Myocyte (in vitro differentiated cells): ENCODE measurements at places on chromosomes 2 and 18.

- DNase-seq: no peak
Measured at GRCh38 chr2:189662669-189663226, 1.5 kb downstream of the ASNSD1 start.

GRCh38 chr2:13543550-13543949 lies 826.8 kb downstream of the TRIB2 start:
- DNase-seq: no peak

DNA sequence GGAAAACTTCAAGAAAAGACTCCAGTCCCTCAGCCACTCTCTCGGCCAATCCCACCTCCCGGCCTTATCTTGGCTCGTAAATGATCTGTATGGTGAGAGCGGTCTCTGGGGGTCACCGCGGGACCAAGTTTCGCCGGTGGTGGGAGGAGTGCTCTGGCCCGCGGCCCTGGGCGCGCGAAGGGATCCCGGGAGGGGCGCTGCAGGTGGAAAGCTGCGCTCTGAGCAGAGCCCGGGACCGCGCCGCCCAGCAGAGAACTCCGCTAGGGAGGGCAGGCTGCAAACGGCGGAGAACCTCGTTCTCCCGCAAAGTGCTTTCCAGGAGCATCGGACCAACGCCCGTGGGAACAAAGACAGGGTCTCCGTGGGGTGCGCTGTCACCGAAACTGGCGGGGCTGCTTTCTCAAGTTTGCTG lies 622 bp downstream of the LRP2 start:
- peak; percentile 3 for DNase-seq

DNA sequence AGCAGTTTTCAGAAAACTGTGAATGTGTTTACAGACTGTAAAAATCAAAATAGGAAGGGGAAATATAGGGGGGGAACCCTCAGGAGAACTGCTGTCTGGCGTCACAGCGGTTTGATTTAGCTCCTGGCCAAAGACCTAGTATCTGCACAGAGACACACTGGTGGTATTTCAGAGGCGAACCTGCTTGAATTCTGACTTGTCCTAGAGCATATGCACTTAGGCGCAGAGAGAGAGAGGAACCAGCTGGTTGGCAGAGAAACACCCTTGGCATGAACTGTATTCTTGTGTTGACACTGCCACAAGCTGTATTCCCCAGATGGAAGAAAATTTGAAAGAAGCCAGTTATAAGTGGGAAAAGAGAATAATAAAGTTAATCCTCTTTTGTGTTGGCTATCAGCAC lies 506.5 kb upstream of the NRP2 start:
- DNase-seq: no peak

- DNase-seq: no peak
Measured at GRCh38 chr2:37666772-37667171, 4.7 kb downstream of the CDC42EP3 start.

DNA sequence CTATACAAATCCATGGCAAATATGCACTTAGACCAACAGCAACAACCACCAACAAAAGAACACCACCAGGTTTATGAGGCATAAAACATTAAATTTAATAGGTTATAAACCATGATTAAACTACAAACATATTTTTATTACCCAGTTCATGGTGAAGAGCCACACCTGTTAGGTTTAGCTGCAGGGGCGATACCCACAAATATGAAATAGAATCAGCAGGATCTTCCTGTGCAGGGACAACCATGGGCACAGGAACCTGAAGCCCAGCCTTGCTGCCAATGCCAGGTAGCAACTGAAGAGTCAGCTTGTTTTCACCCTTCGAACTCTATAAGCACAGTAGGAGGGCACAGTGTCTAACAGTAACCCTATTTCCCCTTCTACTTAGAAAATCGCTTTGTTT lies 675.0 kb downstream of the SATB2 start:
- no peak for DNase-seq

- no peak for DNase-seq
Measured at GRCh38 chr2:109177635-109178034, 48.6 kb downstream of the SH3RF3 start.

DNA sequence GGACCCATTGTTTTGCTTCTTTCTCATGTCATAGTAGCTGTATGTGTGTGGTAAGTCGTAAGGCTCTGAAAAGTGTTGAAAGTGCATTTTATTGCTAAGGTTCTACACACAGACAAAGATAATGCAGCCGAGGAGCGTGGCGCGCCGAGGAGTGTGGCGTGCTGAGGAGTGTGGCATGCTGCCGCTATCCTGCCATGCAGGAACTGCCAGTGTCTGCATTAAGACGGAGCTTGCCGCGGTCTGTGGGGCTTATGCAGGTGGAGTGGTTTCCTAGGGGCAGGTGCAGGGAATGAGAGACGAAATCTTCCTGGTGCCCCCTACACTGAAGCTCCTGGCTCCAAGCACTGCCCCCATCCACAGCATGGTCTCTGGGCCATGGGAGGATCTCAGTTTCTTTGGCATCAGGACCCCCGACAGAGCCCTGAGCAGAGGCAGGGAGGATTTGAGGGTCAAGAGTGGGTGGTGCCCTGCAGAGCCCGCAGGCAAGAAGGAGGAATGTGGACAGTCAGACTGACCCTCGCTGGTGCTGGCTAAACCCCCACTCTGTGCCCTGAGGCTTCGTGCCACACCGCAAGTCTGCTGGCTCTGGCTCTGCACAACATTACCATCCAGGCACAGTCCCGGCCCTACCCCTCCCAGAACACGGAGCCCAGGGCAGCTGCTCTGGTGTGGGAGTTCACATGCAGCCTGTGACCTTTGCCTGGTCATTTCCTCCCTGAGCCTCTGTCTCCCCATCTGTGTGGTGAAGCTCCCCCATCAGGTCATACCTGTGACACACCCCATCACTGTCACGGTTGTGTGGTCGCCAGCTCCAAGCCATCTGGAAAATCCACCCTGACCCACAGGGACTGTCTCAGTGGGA lies 3.2 kb downstream of the SNED1 start:
- no peak for DNase-seq

DNA sequence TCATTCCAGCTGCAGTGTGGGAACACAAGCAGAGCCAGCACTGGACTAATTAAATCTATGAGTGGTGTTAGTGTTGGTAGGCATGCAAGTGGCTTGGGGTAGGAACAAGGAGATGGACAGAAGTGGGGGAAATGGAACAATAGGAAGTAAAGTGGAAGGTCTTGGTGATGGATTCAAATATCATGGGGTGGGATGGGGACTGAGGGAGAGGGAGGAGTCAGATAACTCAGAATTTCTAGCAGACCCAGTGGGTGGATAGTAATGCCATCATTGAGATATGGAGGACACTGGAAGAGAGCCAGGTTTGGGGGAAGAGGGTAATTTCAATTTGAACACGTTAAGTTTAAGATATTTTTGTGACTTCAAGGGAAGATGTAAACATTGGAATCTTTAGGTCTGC lies 2.9 kb upstream of the LNPK start:
- DNase-seq: no peak

GRCh38 chr18:46283268-46283667 lies 179.1 kb downstream of the HAUS1 start:
- no peak for DNase-seq

DNA sequence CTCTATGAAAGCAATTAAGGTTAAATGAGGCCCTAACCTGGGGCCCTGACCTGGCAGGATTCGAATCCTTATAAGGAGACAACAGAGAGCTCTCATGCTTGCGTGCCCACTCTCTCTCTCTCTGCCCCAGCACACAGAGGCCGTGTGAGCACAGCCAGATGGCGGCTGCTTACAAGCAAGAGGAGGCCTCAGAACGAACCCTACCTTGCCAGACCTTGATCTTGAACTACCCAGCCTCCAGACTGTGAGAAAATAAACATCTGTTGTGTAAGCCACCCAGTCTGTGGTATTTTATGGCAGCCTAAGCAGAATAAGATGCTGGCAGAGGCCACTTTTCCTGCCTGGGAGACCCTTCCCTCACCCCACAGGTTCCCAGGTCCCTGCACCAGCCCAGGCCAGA lies 5.2 kb upstream of the UBE2F start:
- DNase-seq: no peak

GRCh38 chr2:8509621-8510020 lies 172.2 kb upstream of the ID2 start:
- no peak for DNase-seq

DNA sequence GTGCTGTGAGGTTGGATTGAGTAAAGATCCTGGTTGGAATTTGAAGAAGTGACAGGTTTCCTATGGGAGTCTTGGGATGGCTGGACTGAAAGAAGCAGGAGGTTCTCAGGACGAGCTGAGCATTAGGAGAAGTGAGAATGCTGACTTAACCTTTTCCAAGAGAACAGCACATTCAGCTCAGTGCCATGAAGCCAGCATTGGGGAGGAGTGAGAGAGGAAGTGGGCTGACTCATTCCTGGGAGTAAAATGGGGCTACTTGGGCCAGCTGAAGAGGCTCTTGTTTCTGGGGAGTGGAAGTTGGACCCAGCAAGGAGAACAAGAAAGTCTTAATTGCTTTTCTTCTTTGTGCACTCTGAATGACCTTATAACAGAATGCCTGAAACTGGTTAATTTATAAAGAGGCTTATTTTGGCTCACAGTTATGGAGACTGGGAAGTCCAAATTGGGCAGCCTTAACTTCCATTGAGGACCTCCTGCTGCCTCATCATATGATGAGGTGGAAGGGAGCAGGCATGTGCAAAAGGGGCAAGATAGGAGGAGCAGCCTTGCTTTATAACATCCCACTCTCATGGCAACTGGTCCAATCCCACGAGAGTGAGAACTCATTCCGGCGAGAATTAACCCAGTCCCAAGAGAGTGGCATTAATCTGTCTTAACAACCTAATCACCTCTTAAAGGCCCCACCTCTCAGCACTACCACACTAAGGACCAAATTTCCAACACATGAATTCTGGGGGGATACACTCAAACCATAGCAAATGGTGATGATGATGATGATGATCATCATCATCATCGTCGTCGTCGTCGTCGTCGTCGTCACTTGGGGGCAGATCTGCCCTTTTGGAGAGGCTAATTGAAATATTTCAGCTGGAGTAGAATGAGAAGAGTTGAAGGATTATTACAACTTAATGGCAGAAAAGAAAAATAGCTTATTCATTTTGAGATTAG lies 26.1 kb downstream of the DGUOK start:
- DNase-seq: no peak

DNA sequence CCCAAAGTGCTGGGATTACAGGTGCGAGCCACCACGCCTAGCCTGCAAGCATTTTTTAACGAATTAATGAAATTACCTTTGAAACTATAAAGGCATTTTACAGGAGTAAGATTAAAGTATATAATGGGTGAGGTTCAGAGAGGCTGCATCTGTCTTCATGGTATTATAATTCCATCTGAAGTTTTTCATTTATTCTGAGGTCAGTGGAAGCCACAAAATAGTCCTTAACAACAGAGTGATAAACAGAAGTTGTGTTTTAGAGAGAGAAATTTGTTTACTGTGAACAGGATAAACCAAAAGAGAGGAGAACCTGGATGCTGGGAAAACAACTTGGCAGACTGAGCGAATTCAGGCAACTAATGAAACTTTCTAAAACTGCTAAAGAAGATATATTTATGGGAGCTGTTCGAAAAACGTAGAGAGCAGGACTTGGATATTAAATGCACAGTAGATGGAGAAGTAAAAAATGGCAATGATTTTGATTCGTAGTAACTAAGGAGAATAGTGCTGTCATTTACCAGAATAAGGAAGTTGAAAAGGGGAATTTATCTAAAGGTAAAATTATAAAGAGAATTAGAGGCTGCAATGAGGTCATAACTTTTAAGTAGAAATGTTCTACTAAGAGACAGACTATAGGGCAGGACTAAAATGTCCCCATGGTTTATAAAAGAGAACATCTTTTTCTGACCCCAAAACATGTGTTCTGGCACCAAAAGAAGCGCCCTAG lies 37.9 kb upstream of the ITGA4 start:
- no peak for DNase-seq

DNA sequence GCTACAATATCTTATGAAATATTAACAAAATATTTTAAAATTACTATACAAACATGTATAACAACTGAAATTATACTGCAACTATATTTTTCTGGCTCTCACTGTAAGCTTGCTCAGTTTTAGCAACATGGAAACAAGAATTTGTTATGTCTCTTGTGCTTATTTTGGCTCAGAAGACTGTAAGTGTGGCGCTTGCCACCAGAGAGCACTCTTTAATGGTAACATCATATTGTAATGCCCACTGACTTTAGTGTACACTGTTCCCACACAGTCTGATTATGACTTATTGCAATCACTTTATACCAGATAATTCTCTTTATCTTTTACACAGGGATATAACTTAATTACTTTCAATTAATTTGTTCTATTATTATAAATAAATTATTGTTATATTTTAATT lies 1500.6 kb upstream of the TMEFF2 start:
- DNase-seq: peak; percentile 67

- no peak for DNase-seq
Measured at GRCh38 chr2:208093128-208093527, 31.2 kb downstream of the CRYGD start.

GRCh38 chr2:42095923-42096408 lies 48.1 kb downstream of the PKDCC start:
- peak; percentile 75 for DNase-seq

DNA sequence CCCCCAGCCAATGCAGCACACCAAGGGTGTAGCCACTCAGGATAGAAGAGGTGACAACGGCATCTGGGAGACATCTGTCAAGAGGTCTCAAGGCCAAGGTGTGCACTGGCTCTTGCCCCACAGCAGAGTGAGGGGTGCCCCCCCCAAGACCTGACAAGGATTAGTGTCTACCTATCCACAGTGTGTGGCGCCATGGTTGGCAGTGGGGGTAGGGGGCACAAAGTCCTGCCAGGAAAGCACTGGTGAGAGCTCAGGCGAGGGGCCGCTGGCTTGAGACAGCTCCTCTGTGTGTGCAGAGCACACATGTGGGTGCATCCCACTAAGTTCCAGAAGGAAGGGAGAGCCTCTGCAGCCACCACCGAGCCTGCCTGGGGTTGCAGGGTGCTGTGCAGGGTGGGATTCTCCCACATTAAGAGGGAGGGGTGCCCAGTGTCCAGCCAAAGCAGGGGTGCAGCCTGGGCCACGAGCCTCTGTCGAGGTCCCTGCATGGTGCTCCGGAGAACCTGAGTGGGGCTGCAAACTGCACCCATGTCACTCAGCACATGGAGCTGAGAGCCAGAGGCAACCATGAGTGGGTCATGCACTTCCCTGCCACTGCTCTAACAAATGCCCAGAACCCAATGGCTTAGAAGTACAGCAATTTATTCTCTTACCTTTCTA lies 311.2 kb upstream of the HDAC4 start:
- no peak for DNase-seq

- DNase-seq: peak; percentile 60
Measured at GRCh38 chr2:121104721-121105141, 180.3 kb downstream of the TFCP2L1 start.

DNA sequence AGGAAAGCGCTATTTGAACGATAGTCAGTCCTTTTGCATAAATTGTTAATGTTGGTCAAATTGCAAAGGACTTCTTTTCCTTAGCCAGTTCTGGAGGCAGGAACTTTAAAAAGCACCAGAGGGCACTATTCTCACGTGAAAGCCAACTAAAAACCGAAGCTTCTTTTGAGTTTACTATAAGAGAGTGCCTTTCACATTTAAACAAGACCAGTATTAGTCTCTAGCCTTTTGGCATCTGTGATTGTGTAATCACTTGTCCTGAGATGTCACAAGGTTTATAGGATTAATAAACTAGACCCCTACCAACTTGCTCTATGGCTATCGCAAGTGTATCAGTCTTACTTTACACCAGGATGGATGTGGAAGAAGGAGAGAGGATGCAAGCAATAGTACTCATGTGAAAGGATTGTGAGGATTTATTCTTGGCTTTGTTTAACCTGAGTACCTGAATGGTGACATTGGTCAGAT lies 14.4 kb upstream of the STAT4 start:
- peak; percentile 55 for DNase-seq

- no peak for DNase-seq
Measured at GRCh38 chr18:65994302-65994701, 243.5 kb downstream of the CDH7 start.

GRCh38 chr2:166344286-166345113 lies 31.2 kb downstream of the SCN9A start:
- peak; percentile 37 for DNase-seq

- no peak for DNase-seq
Measured at GRCh38 chr18:78583739-78584458, 395.7 kb upstream of the SALL3 start.
